Foreskin keratinocyte (primary cell): ENCODE measurements at places on chromosomes 2 and 18.

DNA sequence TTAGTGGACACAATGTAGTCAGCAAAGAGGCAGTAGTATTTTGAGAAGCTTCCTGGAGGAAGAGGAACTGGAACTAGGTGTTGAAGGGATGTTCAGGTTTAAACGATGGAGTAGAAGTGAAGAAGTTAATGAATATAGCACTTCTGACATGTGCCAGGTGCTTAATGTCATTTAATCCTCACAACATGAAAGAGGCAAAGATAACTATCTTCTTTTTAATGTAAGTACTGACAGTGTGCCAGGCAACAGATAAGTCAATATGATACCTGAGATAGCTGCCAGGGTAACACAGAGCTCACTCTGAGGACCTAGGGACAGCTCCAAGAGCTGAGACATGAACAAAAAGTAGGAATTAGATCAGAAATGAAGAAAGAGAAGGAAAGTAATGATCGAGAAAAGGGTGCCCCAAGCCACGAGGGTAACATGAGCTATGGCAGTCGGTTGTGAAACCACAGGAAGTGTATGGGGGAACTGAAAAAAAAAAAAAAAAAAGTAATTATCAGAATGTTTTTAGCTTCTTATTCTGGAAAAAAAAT is 140.7 kb downstream of the RNF144A start:
- no peak for DNase-seq

DNA sequence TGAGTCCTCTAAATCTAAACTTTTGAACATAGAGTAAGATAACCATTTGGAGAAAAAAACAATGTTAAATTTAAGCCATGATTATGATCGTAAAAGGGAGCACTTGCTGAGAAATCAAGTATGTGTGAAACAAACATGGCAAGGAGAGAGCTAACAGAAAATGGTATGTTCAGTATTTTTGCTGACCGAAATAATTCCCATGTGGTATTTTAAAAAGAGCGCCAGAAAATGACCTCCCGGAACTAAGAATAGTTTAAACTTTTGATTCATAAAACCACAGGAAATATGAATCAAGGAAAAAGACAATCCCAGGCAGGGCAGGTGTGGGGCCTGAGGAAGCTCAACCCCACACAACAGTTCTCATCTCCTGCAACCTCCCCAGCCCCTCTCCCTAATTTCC is 74.2 kb downstream of the DOCK10 start:
- DNase-seq: no peak

GRCh38 chr2:224208443-224208842 is 169.4 kb upstream of the SERPINE2 start:
- DNase-seq: no peak

DNA sequence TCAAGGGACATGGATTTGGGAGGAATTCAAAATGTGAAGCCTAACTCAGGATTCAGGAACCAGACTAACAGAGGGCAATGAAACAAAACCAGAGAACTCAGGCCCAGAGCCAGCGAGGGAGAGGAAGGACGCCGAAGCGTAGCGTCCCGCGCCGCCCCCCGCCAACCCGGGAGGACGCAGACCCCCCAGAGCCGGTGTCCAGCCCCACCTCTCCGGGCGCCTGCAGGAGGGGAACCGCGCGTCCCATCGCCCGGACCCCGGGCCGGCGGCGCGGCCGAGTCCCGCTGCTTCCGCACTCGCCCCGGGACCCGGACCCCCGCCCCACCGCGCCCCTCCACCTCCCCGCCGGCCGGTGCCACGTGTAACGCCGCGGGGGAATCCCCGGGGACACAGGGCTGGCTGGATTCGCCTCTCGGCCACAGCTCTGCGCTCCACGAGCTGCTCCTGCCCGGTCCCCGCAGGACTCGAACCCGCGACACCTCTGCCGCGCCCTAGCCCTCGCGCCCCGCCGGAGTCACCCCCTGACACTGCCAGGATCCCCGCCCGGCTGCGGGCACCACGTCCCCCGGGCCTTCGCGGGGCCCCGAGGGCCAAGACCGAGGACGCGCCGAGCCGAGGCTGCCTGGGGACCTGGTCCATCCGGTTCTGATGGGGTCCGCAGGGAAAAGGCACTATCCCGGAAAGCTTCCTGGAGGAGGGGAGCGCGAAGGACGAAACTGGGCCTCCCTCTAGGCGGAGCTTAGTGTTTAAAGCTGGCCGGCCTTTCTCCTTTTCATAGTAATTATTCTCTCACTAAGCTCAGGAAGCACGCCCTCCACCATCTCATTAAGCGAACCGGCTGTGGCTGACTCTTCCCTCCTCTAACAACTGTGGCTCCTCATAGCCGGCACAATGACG is 40.4 kb upstream of the FAM124B start:
- no peak for DNase-seq

- DNase-seq: no peak
These were observed 288.8 kb upstream of the SLC14A2 start for GRCh38 chr18:45326505-45326904.

- DNase-seq: no peak
These were observed 47.5 kb downstream of the EML4 start for GRCh38 chr2:42216694-42217093.

GRCh38 chr18:34085140-34085739 is 139.5 kb downstream of the NOL4 start:
- DNase-seq: no peak

DNA sequence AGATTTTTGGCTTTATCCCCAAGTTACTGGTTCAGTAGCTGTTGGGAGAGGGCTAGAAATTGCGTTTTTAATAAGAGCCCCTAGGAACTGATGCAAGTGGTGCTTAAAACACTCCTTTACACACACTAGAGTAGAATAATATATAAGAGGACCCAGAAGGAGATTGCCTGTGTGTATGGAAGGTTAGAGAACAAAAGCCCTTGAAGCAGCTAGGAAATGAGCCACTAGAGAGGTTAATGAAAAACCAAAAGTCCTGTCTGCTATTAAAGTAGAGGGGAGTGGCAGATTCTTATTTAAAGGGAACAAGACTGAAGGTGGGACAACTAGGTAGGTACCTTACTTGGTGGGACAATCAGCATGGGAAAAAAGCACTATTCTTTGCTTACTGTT is 14.4 kb upstream of the SLC39A10 start:
- no peak for DNase-seq
